GM13976 (cell line): ENCODE measurements at places on chromosomes 11 and 22.

DNA sequence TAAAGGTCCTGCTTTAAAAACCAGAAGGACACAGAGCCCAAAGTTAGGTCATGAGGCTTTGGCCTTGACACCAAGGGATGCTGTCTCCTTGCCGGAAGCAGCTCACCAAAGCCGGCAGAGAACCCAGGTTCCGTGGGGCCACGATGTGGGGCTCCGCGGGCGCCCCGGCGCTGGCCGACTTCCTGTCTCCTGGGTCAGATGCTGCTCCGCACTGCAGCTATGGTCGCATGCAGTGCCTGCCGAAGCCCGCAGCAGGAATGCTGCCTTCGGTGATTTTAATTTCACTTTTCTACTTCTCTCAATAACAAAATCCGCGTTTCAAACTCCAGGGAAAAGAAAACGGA is 454 bp upstream of the OTUB1 start:
- DNase-seq: peak; percentile 83

DNA sequence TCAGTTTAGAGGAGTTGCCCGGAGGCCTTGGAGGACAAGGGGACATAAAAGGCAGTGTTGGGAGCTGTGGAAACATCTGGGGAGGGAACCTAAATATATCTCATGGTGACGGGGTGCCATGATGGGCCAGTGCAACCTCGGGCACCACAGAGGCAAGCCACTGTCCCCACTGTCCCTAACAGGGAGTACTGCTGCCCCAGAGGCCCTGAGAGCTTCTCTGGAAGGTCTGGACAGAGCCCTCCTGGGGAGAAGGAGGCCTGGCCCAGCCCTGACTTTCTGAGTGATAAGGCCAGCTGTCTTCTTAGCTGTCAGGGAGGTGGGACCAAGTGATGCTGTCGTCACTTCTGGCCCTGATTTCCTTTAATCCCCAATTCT is 5.5 kb upstream of the P2RY6 start:
- DNase-seq: no peak

DNA sequence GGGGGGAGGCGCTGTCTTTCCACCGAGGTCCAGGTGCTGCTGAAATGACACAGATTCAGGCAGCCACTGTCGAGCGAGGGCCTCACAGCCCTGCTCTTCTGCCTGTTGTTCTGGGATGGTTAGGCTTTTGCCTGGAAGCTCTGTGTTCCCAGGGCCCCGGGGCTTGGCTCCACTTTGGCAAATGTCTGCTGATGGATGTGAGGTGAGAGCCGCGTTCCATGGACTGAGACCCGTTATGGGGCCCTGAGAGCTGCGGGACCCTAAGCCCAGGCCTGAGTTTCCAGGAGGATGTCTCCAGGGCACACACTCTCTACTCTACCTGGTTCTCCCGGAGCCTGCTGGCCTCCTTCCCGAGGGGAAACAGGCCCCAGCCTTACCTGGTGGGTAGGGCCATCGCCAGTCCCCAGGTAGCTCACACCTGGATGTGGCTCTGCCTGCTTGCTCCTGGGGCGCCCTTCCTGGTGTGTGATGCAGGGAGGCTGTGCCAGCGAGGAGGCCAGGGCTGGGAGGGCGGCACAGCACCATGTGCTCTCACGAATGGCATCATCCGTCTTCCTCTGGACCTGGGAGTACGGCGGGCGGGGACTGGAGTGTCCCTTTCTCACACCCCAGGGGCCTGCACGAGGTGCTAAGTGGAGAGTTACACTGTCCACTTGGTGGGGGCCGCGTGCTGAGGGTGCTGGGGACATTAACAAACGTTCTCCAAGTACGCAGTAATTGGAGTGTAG is 435.5 kb downstream of the TBC1D22A start:
- no peak for DNase-seq

DNA sequence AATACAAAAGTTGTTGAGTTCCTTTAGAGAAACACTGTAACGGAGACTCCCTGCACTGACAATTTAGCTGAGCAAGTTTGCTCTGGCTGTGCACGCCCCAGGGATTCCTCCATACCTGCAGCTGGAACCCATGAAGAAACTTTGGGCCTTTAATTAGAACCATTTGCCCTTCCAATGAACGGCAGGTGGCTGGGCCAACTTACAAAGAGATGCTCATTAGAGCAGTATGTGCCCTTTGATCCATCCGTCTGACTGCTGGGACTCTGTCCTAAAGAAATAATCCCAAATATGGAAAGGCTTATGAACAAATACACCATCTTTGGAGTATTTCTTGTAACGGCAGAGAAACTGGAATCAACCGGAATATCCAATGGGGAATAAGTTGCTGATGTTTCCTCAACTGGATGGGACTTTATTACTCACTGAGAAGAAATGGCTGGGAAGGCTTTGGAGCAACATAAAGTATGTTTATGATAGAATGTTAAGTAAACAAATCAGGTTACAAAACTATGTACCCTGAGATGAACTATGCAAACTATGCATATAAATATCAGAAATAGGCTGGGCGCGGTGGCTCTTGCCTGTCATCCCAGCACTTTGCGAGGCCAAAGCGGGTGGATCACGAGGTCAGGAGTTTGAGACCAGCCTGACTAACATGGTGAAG is 24.4 kb upstream of the FBLN1 start:
- DNase-seq: no peak

- DNase-seq: no peak
Observed at GRCh38 chr22:23398701-23399366, 181.3 kb downstream of the IGLL1 start.

DNA sequence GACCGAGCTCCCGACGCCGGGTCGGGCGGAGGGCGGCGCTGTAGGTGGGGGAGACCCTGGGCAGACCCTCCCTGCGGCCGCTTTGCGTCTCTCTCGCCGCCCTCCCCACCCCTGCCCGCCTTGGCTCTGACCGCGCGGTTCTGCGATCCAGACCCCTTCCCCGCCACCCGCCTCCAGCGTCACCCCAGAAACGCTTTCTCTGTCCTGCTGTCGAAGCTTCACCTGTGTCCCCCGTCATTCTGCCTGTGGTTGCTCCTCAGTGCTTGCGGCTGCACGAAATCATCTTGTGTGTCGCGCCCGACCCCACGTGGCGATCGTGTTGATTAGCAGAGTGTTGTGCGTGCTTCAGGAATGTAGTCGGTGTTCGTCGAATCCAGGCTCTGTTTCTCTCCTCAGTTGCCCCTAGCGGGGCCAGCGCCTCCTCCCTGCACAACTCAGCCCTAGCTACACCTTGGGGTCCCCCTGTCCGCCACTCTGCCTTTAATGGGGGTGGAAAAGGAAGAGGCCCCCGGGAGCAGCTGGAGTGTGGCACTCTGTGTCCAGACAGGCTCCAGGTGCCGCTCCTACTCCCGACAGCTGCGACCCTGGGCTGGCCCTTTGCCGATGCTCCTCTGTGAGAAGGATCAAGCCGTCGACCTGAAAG is 851 bp downstream of the PTDSS2 start:
- DNase-seq: peak; percentile 75

GRCh38 chr11:30983776-30984441 is 385.6 kb downstream of the DCDC1 start:
- DNase-seq: no peak

DNA sequence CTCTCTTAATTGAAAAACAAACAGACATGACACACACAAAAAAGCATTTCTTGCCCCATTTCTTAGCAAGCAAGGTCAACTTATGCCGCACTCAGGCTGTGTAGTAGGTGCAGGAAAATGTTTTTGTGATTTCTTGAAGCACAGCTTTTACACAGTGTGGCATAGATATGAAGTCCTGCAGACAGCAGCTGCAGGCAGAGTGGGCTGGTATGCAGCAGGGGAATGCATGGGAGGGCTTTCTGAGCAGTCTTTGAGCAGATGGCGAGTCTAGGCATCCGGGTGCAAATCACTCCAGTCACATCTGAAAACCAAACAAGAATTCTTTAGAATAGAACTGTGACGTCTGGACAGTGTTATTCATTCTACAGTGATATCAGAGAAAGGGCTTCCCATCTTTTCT is 87.5 kb downstream of the BLID start:
- DNase-seq: no peak

DNA sequence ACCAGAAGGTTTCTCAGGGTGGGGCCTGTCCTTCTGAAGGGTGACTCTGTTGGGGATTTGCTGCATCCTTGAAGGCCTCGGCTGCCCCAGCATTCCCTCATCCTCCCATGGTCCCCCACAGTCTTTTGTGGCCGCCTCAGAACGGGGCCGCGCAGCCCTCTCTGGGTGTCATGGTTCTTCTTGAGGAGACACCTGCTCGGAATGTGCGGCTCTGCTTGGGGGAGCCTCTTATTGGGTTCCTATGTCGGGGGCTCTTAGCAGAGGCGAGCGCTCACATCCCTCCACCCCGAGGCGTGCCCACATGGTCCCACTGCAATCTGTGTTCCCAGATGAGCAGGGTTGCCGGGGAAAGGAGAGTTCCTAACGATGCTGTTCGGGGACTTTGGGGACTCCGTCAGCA is 1008.4 kb downstream of the BRD1 start:
- DNase-seq: no peak

DNA sequence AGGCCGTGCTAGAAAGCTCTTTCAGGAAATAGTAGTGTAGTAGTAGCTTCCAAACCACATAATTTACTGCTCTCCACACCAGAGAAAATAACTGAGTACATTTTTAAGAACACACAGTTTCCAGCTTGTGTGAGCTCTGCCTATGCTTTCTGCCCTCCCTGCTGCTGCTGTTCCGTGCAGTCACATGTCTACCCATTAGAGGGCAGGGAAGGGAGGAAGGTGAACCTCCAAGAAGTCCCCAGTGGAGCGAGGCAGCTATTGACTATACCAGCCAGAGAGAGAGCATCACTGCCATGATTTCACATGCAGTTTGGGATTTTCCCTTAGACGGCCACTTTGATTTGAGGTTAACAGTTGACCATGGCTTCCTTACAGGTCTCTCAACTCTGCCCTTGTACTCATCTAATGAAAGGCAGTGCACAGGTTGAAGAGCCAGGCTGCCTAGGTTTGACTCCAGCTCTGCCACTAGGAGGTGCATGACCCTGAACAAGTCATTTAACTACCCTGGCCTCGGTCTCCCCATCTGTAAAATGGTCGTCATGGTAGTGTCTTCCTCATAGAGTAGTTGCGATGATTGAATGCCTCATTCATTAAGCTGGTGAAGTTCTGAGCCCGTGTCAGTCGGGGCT is 19.7 kb upstream of the CTTN start:
- DNase-seq: no peak

- no peak for DNase-seq
Observed at GRCh38 chr11:44711113-44711786, 15.5 kb upstream of the TSPAN18 start.

GRCh38 chr11:26995701-26996460 is 2.0 kb downstream of the FIBIN start:
- DNase-seq: no peak

GRCh38 chr11:16738947-16739815 is 734 bp downstream of the C11orf58 start:
- no peak for DNase-seq

DNA sequence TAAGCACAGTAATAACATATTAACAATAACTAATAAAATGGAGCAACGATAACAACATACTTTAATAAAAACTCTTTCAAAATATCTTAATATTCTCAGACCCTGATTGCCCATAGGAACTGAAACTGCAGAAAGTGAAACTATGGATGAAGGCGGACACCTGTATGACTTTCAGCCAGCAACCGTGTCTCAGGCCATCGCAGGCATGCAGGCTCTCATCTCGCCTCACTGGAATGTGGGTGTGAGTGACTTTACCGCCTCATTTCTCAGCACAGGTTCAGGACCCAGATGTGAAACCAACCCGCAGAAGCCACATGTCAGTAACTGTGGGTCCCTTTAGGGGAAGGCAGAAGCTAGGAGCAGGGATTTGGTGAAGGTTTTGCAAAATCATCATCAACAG is 539.1 kb downstream of the FAM181B start:
- no peak for DNase-seq

DNA sequence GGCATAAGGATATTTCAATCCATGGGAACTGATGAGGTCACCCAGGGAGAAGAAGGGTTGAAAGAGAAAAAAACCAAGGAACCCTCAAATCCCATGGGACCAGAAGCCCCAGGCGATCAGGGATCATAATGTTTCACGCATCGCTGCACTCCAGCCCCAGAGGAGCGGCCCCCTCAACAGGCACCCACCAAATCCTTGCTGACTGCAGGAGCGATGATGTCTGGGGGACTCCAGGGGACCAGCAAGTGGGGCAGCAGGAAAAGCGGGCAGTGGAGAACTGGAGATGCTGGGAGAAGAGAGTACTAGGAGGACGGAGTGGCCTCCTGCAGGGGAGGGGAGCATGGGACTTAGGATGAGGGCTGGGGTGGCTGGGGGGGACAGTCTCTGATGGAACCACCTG is 47.7 kb upstream of the LINC01488 start:
- no peak for DNase-seq

GRCh38 chr22:46933040-46933930 is 170.8 kb downstream of the TBC1D22A start:
- DNase-seq: no peak

DNA sequence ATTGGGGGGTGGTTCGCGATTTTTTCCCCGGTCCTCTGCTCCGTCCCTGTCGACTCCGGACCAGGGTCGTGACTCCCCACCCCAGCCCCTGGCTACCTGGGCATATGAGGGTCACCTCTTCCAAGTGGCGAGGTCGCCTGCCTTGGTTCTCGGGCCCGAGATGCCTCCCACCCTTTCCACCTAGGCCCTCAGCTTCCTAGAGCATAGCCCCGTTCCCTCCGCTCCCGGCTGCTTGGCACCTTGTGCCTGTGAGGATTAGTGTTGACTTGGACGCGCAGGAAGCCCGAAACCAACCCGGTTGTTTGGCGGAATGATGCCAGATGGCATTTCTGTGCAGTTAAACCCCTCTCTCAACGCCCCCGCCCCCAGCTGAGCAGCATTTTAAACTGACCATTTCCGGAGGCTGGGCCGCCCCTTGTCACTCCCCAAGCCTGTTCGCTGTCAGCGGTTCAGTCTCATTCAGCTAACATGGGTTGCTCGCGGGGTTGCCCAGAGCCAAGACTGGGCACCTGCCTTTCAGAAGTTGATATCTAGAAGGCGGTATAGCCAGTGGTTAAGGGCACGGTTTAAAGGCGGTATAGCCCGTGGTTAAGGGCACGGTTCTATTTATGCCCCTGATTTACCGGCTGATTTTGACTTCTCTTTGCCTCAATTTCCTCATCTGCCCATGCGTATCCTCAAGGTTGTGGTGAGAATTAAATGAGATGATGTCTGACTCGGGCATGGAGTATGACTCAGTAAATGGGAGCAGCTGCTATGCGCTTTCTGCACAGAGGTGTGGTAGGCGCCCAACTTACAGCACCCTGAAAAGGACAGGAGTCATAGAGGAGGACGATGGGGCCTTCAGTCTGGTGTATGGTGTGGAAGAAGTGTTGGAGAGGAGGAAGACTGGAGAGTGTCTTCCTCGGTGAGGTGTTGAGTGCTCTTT is 639 bp downstream of the INCENP start:
- DNase-seq: peak; percentile 70
